ENCODE measurements at places on chromosomes 11 and 22.

GRCh38 chr11:1118755-1119603 is 38.8 kb upstream of the MUC5AC start:
- no peak overlapping the region for H3K4me3 ChIP-seq
- no peaks in the 10 kb centered on the region for H3K36me3 ChIP-seq
- no peak overlapping the region for H3K27ac ChIP-seq
- H3K27me3 ChIP-seq: no peaks in the 10 kb centered on the region
- no peaks in the 10 kb centered on the region for H3K4me1 ChIP-seq
- DNase-seq: no peak

- no peaks in the 10 kb centered on the region for H3K27me3 ChIP-seq
- no peak overlapping the region for H3K4me3 ChIP-seq
- DNase-seq: no peak
- H3K4me1 ChIP-seq: peaks cover 16% of the 10 kb centered on the region
- peaks cover 8% of the 10 kb centered on the region for H3K36me3 ChIP-seq
- no peak overlapping the region for H3K27ac ChIP-seq
These were observed 2.5 kb upstream of the TPST2 start for GRCh38 chr22:26592421-26592891.

GRCh38 chr22:27670701-27671412 is 130.7 kb downstream of the MN1 start:
- peaks cover 10% of the 10 kb centered on the region for H3K4me1 ChIP-seq
- no peaks in the 10 kb centered on the region for H3K36me3 ChIP-seq
- H3K27ac ChIP-seq: no peak overlapping the region
- no peak for DNase-seq
- no peak overlapping the region for H3K4me3 ChIP-seq
- no peaks in the 10 kb centered on the region for H3K27me3 ChIP-seq

DNA sequence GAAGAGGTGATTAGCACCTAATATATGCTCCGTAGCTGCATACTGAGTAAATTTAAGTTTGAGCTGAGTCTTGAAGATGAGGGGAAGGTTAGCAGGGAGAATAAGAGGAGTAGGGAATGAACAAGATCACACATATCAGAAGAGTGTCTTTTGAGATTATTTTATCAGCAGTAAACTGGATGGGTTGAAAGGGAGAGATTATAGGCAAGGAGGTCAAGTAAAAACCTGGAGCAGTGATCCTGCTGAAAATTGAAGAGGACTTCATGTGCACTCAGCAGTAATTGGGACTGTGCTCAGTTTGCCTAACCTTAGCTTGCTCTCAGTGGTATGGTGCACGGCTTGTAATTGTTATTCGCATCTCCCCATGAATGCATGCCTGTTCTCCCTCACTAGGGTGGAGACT is 79.5 kb upstream of the PICALM start:
- H3K36me3 ChIP-seq: no peaks in the 10 kb centered on the region
- H3K27ac ChIP-seq: no peak overlapping the region
- no peak for DNase-seq
- peaks cover 37% of the 10 kb centered on the region for H3K4me1 ChIP-seq
- H3K4me3 ChIP-seq: no peak overlapping the region

- no peak overlapping the region for H3K27ac ChIP-seq
- H3K36me3 ChIP-seq: no peaks in the 10 kb centered on the region
- peaks cover 4% of the 10 kb centered on the region for H3K4me1 ChIP-seq
- no peak overlapping the region for H3K4me3 ChIP-seq
- no peaks in the 10 kb centered on the region for H3K27me3 ChIP-seq
These were observed 88.7 kb downstream of the STIM1 start for GRCh38 chr11:3944198-3944597.

DNA sequence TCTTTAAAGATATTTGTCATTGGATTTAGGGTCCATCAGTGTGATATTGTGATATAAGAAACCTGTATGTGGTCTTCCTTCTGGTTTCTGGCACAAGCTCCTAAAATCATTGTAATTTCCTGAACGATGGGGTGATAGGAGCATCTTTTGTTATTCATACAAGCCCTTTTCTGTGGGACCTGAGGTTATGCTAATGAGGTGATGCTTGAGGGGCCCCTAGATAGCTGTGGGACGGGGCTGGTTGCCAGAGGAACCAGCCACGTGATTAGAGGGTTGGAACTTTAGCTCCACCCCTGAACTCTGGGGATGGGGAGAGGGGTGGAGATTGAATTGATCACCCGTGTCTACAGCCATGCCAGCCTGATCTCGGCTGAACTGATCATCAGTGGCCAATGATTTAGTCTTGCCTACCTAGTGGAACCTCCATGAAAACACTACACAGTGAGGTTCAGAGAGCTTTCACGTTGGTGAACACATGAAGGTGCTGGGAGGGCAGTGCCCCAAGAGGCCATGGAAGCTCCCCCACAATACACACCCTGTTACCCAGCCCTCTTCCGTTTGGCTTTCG is 62.8 kb downstream of the BCR start:
- H3K27me3 ChIP-seq: no peaks in the 10 kb centered on the region
- peak overlapping the region; percentile 83 for H3K27ac ChIP-seq
- peak overlapping the region; percentile 42 for H3K4me3 ChIP-seq
- H3K4me1 ChIP-seq: peaks cover 72% of the 10 kb centered on the region
